ENCODE measurements at places on chromosomes 7 and 10.

DNA sequence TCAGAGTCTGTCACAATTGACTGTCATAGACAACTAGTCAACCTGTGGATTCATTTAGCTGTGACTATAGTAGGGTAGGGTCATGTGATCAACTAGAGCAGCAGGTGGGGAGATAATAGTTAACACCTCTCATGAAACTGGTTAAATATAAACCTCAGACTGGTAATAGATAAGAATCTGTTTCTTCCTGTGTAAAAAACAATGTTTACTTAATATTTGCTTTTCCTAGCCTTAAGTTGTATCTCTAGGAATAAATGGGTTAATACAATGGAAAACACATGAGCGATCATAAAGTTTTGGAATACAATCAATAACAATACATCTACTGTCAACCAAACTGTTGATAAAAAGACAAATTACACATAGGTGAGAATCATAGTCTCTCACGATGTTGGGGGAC lies 43.4 kb upstream of the ITGB8 start:
- no peak for DNase-seq

DNA sequence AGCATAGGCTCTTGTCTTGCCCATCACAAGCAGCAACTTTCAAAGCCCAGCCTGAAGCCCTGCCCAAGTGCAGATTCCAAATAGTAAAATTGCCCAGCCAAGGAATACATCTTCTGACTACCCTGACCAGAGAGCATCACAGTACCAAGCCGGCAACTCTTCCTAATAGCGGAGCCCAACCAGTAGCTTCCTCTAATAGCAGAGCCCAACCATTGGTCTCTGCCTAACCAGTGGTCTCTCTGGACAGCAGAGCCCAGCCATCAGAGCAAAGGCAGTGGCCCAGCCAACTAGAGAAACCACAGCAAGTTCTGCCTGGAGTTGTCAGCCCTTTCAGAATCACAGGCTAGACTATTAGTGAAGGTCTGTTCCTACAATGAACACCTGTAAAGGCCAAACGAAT lies 285.6 kb downstream of the HGF start:
- DNase-seq: no peak

DNA sequence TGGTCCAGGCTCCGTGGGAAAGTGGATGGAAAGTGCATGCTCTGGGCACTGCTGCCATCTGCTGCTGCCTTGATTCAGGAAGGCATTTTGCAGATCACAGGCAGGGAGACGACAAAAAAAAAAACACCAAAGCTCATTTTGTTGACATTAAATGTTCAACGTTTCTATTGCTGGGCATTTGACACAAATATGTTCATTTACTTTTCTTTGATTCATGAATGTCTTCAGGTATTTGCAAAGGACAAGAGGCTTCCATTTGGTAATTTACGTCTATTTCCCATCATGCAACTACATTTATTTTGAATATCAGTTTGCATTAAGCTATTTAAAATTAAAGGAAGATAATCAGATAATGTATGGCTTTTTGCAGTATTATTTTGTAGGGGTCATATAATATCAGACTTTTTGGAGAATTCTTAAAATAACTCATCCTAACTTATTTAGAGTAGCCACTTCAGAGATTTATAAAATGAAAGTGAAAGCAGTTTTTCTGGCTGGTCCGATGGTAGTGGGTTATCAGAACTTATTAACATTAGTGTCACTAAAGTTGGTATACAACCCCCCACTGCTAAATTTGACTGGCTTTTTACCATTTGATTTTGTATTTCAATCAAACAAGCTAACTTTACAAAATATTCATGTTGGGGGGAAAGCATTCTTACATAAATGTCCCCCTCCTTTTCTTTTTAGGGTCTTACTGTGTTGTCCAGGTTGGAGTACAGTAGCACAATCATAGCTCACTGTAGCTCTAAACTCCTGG lies 65.3 kb downstream of the PDIA4 start:
- peak; percentile 76 for DNase-seq

GRCh38 chr7:32102432-32102873 lies 32.2 kb upstream of the PDE1C start:
- DNase-seq: no peak

DNA sequence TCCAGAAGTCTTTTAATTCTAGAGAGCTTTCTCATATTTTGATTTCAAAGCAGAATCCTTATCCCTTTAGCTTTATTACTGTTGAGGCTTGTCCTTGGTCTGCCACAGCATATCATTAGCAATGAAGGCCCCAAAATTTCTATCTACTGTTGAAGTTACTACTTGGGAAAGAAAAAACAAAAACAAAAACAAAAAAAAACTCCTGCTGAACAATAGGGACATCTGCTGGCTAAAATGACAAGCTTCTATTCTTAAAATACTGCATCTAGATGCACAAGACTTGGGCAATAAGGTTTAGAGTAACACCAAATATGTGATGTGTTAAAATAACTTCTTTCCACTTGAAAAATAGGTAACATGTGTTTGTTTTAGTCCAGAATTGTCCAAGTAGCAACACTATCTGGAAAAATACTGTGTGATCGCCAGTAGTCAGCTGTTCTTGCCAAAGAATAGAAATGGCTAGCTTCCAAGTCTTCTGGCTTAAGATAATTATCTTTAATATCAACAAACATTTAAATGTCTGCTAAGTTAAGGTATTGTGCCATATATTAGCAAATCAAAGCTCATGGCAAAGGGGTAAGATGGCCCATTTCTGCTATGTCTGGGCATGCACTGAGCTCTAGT lies 3.8 kb upstream of the DMTF1 start:
- peak; percentile 39 for DNase-seq

DNA sequence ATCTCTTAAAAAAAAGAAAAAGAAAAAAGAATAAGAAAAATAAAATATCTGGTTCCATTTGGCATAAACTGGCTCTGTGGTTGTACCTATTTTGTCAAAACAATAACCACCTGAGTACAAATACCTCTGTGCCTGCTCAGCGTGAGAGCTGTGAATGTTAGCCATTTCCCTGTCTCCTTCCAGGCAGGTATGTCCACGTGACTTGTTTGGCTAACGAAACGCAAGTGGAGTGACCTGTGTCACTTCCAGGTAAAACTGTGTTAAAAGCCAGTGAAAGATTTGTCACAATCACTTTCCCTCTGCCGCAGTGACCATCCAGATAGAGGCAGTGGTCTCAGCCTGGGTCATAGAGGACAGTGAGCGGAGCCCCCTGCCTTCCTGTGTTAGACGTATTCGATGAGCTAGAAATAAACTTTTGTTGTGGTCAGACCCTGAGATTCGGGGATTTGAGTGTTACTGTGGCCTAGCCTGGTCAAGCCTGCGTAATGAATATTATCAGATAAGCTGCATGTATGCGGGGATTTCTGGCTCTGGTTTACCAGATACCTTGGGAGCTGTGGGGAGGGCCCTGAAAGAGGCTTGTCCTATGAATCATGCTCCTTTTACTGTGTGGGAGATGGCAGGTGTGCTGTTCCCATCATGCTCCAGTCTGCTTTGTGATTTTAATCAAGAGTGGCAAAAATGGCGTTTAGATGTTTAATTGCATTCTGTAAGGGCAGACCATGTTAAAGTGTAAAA lies 3.8 kb downstream of the PTER start:
- peak; percentile 23 for DNase-seq

DNA sequence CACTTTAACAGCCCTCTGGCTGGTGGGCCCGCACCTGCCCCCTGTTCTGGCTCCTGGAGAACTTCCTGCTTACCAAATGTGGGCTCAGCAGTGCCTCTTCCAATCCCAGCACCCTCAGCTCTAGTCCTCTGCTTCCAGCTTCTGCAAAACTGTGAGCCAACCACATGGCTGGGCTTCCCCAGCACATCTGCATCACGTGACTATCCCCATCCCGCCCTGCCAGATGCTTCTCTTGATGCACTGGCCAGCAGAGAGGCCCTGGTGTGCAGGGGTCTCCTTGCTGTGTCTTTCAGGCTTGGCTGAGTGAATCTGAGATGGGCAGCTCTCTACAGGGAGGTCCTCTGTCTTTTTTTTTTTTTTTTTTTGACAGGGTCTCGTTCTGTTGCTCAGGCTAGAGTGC lies 43.8 kb upstream of the DMBT1 start:
- no peak for DNase-seq

- DNase-seq: no peak
Measured at GRCh38 chr7:92674379-92674778, 84.2 kb upstream of the FAM133B start.

- DNase-seq: peak; percentile 98
Measured at GRCh38 chr10:99619851-99620710, at the start of gene SLC25A28. SLC25A28 (minus strand) TSS chr10:99620439; CDS start chr10:99620335, 104 bp downstream.

- no peak for DNase-seq
Measured at GRCh38 chr7:155536451-155536850, 9.9 kb downstream of the CNPY1 start.

DNA sequence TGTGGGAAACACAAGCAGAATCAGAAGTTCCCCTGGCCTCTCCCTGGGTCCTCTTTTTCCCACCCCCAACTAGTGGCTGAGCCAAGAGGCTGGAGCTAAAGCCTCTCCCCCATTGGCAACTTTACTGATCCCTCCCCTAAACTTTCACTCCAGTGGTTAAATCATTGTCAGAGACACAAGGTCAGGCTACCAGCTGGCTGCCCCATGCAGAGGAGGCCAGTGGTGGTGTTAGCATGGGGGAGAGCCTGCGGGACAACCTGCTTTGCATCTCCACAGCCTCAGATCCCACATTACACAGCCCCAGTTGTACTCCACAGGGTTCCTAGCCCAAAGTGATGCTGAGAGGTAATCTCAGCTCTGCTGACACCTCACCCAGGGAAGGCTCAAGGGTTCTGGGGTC lies 21.0 kb downstream of the NEUROG3 start:
- DNase-seq: no peak

GRCh38 chr10:76778914-76779795 lies 858.5 kb downstream of the KCNMA1 start:
- no peak for DNase-seq

GRCh38 chr7:95342642-95343307 lies 18.4 kb upstream of the PON1 start:
- DNase-seq: no peak

GRCh38 chr10:75050149-75050919 lies 61.1 kb upstream of the SAMD8 start:
- no peak for DNase-seq

DNA sequence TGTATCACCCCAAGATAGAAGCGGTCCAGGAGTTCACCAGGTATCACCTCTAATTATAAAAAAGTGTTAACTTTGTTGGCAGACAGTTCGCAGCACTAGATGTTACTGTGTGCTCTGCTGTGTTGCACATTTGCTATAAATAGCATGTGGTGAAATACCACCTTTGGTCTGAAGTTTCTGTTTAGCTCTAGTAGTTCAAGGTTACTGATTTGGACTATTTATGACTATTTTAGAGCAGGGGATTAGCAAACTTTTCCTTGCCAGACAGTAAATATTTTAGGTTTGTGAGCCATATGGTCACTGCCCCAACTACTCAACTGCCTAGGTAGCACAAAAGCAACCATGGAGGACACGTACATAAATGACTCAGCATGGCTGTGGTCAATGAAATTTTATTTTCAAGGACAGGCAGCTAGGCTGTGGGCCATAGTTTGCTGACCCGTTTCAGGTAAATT lies 16.5 kb downstream of the DENND10 start:
- peak; percentile 51 for DNase-seq

- DNase-seq: no peak
Measured at GRCh38 chr10:75744261-75744660, 312.8 kb downstream of the LRMDA start.

DNA sequence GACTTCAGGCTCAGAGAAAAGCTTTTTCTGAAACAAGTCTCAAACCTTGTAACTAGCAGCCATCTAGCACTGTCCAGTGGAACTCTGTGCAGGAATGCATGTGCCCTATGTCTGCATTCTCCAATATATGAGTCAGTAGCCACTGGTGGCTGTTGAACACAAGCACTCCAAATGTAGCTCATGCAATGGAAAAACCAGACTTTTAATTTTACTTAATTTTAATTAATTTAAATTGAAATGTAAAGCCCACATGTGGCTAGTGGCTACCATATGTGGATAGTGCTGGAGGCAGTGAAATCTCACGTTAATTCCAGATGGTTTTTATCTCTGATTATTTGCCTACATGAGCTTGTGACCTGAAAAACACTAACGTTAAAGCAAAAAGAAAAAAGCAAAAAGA lies 225.1 kb downstream of the GATA3 start:
- no peak for DNase-seq

DNA sequence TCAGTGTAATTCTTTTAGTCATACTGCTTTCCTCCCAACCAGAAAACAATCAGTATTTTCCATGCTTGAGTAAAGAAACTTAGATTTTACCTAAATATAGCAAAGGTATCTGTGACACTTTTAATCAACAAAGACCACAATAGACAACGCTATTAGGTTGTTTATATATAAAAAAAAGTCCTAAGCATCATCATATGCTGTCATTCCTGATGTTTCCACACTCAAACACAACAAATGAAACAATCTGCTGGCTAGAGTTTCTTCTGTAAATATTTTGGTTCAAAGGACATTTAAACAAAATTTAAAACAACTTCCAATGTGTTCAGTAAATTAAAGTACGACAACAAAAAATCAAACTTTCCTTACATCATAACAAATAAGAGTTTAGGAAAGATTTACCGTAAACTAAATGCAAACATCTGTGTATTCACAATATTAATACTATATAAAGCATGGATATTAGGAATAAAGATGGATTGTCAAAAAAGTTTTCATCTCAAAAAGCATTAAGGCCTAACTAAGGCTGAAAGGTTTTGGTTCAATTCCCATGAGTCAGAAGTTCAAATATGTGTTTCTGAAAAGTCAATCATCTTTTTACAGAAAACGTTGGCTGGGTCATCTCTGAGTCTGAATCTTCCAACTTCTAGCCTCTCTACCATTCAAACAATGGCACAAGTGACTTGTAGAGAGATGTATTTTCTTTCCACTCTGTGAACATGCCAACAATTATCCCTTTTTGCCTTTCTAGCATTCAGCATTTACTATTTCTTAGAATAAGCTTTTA lies 157.1 kb downstream of the CRPPA start:
- DNase-seq: no peak

- DNase-seq: no peak
Measured at GRCh38 chr10:103882285-103883007, 27.1 kb upstream of the SH3PXD2A start.

DNA sequence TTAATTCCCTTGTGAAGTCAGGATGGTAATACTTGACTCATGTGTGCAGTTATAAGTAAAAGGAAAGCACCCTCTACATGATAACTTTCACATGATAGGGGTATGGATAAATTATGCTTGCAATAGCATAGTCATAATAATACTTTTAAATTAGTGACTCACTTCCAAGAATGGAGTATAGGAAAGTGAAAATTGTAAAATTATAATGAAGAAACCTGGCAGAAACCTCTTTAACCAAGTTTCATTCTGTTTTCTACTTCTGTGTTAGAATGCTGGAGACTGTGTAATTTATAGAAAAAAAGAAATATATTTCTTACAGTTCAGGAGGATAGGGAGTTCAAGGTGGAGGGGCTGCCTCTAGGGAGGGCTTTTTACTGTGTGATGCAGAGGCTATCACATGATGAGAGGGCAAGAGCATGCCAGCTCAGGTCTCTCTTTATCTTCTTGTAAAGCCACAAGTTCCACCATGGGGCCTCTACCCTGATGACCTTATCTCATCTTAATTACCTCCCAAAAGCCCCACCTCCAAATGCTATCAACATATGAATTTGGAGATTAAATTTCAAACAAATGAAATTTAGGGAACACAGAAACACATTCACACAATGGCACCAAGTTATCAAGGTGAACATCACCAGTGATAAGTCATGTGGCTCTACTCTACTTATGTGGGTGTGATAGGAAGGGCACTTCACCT lies 43.2 kb downstream of the HDAC9 start:
- no peak for DNase-seq

- no peak for DNase-seq
Measured at GRCh38 chr10:111233439-111233838, 156.6 kb downstream of the ADRA2A start.

- DNase-seq: no peak
Measured at GRCh38 chr10:97813311-97813710, 36.3 kb upstream of the GOLGA7B start.

GRCh38 chr10:79482304-79482703 lies 30.0 kb upstream of the EIF5AL1 start:
- no peak for DNase-seq

Measured in CD4-positive, alpha-beta T cell treated with Interleukin-21 for 1 hour (primary cell).